ENCODE measurements at places on chromosomes 3 and 15.

DNA sequence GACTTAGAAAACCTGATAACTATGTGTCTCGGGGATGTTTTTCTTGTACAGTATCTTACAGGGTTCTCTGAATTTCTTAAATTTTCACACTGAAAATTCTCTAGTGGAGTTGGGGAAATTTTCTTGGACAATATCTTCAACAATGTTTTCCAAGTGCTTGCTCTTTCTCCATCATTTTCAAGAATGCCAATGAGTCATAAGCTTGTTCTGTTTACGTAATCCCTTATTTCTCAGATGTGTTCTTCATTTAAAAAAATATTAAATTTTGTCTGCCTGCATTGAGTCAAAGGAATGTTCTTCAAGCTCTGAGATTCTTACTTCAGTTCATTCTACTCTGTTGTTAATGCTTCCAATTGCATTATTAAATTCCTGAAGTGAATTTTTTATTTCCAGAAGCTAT, 21.9 kb upstream of the PLSCR2 start:
- no peak for DNase-seq

DNA sequence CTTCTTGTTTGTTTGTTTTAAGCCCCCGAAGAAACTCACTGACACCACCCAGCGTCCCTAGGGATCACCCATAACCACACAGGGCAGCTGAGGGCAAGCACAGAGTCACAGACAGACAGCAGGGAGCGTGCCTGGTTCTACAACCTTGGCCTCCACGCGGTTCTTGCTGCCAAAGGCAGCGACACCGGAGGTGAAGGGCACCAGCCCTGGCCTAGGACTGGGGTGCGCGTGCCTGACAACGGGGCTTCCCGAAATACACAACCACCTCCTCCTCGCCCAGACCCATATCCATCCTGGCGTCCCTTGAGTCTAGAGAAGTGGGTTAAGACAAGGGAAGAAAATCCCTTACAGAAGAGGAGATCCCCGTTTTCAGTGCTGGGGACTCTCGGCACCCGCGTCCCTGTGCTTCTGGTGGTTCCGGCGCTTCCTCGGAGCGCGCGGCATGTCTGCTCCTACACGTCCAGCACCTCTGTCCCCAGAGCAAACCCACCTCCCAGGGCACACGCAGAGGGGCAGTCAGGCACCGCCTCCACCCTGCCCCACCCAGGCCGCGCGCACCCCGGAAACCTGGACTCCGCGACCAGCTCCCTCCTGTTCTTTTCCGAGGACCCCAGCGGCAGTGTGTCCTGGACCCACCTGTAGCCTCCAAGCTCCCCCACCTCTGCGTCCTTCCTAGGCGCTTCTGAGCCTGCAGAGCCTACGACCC, 911 bp downstream of the RFTN1 start:
- peak; percentile 40 for DNase-seq

GRCh38 chr3:194856296-194856695, 170.6 kb downstream of the FAM43A start:
- DNase-seq: no peak

GRCh38 chr3:139870000-139870675, 64.8 kb upstream of the CLSTN2 start:
- no peak for DNase-seq

DNA sequence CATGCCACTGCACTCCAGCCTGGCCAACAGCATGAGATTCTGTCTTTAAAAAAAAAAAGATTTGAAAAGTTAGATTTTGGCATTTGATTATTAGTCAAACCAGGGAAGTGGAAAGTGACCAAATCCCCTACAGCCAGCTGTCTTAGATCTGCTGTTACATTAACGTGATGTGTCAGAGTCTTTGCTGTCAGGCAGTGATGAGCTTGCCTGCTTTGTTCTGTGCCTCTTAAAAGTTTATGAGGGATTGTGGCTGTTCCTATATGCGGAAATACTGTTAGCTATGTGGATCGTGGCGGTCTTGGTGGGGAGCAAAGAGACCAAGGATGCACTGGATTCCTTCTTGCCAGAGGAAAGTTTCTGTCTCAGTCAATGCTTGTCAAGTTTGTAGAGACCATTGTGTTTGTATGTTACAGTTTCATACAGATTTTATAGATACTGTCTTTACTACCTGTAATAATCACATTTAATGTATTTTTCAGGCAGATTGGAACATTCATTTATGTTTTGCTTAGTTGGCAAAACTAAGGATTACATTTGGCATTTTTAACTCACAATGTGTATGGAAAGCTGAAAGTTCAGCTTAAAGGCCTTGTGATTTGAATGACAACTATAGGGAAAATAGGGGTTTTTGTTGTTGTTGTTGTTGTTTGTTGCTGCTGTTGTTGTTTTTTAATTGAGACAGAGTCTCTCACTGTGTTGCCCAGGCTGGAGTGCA, 137.4 kb downstream of the VPS8 start:
- no peak for DNase-seq
